Stimulated activated CD4-positive, alpha-beta T cell treated with anti-CD3 and anti-CD28 coated beads, Interleukin-4, amount 100 ng/mL, for 1 hour (primary cell): ENCODE measurements at places on chromosomes 16 and 17.

- no peak for DNase-seq
Observed at GRCh38 chr17:10757067-10757466, 27.2 kb upstream of the TMEM220 start.

- DNase-seq = no peak
Observed at GRCh38 chr17:40095351-40095943, 4.9 kb downstream of the NR1D1 start.

DNA sequence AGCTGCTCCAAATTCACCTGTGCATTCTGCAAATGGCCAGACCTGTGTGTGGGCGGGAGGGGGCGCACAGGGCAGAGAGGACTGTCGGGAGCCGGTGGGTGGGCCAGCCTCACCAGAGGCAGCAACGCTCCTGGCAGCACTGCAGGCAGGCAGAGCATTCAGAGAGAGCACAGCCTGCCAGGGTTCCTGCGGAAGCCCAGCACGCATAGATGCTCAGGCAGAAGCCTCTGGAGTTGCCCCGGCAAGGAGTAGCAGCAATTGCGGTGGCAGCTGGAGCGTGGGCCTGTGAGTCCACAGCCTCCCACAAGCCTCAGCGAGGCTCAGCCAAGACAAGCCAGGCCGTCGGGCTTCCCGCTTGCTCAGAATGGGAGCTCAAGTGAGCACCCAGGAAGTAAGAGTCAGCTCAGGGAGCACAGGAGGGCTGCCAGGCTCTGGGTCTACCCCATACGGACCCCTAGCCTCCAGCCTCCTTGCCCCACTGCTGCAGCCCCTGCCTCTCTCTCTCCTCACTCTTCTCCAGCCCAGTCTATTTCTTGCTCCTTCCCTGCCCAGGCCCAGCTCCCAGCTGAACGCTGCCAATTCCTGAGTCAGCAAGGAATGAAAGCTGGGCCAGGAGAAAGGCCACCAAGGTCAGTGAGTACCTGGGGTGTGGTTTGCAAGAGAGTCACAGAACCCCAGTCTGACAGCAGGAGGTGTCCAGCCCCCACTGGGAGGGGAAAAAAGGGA lies 9.6 kb downstream of the EMC6 start:
- DNase-seq = no peak

GRCh38 chr17:77729587-77729986 lies 228.9 kb upstream of the TNRC6C start:
- no peak for DNase-seq

DNA sequence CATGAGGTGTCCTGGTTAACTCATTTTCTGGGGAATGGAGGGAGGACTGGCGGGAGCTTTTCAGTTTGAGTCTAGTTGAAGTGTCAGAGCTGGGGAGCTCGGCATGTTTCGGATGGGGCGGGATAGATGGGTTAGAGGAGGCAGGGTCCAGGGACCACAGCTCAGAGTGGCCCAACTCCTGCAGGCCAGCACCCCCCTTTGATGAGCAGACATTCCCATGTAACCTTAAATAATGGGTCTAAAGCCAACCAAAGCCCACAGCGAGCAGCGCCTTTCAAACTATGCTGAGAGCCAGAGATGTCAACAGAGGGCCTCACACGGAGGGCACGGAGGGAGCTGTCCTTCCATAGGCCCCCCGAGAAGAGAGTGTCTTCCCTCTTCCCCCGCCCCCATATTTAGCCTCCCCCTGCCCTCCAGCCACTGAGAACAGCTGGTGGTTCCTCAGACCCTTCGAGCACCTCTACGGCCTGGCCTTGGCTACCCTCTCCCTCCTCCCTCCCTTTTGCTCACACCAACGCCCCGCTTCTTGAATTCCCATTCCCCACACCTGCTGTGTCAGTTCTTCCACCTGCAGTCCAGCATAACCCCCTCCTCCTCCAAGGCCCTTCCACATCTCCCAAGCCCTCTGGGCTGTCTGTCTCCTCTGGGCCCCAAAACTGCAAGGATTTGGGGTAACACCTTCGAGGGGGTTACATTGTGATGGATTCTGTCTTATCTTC lies 21.8 kb downstream of the RAB11FIP4 start:
- DNase-seq = no peak

DNA sequence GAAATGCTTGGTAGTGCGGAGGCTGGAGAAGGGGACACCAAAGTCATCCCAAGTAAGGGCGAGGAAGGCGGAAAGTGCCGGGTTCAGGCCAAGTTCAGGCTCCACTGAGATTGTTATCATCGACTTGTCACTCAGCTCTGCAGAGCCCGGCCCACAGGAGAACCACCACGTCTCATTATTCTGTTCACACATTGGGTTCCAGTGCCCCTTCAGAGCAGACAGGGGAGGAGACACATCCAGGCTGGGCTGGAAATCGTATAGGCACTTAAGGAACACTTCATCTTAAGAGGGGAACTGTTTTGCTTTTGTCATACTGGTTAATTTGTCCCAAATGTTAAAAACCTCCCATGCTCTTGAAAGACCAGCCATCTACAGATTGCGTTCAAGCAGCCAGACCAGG lies 118.3 kb upstream of the ADAMTS18 start:
- no peak for DNase-seq

DNA sequence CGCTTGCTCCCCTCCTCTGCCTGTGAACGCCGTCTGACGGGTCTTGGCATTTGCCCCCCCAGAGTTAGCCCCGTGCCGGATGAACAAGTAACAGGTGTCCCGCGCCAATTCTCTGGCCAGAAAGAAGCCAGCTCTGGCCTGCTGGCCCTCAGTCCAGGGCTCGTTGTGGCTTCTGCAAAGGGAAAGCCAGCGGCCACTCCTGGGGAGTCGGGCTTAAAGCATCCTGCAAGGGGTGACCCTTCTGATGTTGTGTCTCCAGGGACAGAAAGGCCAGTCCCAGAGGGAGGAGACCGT lies 18.4 kb upstream of the OSGIN1 start:
- DNase-seq = no peak

DNA sequence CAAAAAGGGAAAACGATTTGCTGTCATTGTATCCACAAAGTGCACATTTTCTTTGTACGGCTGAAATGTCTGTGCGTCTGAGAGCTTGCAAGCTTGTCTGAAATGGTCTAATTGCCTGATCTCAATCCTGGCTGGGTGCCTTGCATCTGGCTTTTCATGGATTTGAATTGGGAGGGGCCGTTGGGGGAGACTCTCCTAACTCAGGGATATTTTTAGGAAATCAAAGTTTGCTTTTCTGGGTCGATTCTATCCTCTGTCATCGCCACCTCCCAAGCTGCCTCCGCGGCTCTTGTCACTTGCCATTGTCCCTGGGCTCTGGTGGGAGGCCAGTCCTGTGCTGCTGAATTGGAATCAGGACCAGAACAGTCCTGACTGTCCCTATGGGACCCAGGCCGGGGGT lies 33.3 kb upstream of the MGAT5B start:
- DNase-seq = no peak

DNA sequence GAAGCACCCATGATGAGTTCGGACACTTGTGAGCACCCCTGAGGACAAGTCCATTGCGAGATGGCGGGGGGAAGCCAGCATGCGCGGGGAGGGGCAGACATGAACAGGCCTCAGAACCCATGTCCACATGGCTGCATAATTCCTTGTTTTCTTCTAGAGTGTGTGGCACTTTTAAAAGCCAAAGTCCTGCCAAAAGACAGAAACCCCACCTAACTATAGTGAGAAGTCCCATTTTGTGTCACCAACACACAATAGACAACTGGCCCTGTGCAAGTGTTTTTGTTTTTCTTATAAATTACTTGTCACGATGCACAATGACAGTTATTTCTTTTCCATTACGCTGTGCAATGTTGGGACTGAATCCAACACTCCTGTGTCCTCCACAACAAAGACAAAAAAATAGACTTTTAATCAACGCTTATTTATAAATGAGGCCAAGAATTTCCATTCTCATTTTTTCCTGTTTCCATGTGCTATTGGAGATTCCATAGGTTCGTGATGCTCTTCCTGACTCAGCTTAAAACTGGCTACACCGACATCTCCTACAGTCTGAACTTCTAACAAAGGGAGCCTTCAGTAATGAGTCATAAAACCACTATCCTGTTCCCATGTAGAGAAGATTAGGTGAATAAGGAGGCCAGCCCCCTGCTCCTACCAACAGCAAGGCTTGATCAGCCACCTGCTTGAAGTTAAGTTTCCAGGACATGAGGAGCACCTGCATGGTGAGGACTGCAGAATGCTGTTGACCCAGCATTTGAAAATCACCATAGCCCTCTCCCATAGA lies 98.9 kb downstream of the ZNF423 start:
- DNase-seq = no peak
